Spinal cord (tissue), 10 donors: ENCODE measurements at places on chromosomes 2 and 18. TPM values are rescaled to one million over a fixed set of nuclear protein-coding genes. Genes with fewer than 3 reads are reported as not detected.
A peak's percentile ranks its signal among the peaks of the same experiment; 100 is the strongest.

DNA sequence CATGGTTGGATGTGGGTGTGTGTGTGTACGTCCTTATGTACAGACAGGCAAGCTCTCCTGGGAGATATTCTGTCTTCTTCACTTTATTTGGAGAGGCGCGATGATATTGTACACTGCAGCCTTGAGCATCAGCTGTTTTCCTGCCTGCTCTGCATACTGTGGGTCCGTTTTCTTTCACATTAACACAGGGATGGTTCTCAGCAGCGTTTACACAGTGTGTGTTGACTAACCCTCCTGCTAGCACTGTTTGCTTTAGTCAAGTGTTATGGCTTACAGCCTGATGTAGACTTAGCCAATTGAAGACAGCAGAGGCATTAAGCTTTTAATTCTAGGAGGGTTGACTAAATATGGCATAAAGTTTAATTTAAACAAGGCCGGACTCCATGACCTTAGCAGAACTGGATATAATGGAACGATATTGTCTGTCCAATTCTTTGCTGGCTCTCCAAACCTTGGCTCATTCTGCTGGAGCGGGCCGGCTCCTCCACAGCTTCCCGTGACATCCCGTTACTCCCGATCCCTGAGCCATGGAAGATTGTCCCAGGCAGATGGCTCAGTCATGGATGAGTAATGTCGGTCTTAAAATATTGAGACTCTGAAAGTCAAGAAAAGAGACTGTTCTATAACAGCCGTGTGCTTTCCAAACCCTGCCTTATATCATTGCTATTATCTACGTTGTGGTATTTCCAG lies 134.7 kb downstream of the TPGS2 start:
- peak overlapping the region; percentile 38 for H3K4me3 ChIP-seq
- H3K27ac ChIP-seq, result peak overlapping the region; percentile 94
- peaks cover 2% of the 10 kb centered on the region for H3K36me3 ChIP-seq
- no peaks in the 10 kb centered on the region for H3K27me3 ChIP-seq
- no peak for DNase-seq

The KIF3C gene
- 26.2 TPM for total RNA-seq

The MPP4 gene
- total RNA-seq, result 0.22 TPM

DNA sequence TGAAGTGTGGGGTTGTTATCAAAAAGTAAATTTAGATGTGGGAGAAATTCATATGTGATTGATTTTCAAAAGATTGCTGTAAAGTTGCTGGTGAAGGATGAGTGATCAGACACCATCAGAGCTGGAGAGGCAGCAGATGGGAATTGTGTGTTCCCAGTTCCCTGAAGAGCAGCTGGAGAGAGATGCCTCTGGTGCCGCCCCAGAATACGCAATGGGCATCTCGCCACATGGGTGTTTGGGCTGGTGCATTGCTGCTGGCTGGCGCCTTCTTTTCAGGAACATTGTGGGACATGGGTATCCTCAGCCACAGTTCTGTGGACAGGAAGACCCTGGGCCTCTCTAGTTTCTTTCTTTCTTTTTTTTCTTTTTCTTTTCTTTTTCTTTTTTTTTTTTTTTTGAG lies 11.9 kb downstream of the ATG4B start:
- H3K27ac ChIP-seq, result no peak overlapping the region
- H3K27me3 ChIP-seq, result no peaks in the 10 kb centered on the region
- H3K4me3 ChIP-seq, result no peak overlapping the region
- peak; percentile 55 for DNase-seq
- peaks cover 31% of the 10 kb centered on the region for H3K36me3 ChIP-seq

DNA sequence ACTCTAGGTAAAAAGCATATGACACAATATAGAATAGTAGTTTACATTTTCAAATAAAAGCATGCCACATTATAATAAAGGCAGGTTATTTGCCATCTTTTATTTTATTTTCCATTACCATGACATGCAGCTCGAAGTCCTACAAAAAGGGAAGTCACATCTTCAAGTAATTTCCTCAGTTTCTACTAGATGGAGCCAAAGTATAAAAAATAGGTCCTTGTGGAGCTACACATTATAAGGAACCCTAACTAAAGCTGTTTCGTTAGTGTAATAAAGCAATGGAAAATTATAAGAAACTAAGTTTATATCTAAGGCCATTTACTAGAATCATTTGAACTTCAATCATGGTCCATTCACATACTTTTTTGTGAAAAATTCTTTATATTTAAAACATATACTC lies 674.5 kb downstream of the KCNJ3 start:
- no peak overlapping the region for H3K27ac ChIP-seq
- no peaks in the 10 kb centered on the region for H3K4me1 ChIP-seq
- H3K4me3 ChIP-seq, result no peak overlapping the region
- no peaks in the 10 kb centered on the region for H3K36me3 ChIP-seq
- H3K27me3 ChIP-seq, result no peaks in the 10 kb centered on the region

The SLC4A3 gene
- 18.7 TPM for total RNA-seq

DNA sequence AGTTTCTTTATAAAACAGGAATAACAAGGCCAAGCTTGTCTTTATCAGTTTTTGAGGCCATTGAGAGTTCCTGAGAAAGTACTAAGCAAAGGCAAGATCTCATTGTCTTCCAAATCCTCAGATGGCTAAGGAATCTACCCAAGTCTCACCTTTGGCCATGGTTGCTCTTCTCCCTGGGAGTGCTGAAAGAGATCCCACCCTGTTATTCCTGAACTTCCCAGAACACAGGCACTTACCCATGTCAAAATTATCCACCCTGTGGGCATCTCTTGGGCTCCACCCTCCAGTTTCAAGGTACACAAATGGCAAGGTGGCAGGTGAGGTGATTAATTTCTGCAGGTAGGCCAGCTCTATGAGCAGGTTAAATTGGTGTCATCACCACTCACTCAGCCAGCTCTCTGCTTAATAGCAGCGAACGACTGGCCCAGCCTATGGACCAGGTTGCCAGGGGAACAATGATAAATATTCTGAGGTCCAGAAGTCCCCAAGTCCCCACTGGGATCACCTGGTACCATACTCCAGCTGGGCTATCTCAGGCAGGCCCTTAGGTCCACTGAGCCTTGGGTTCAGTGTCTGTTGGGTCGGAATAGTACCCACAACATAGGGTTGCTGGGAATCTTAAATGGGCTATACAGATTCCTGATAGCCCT lies 2.3 kb upstream of the SPRED2 start:
- peaks cover 38% of the 10 kb centered on the region for H3K4me1 ChIP-seq
- H3K4me3 ChIP-seq, result no peak overlapping the region
- H3K27ac ChIP-seq, result peak overlapping the region; percentile 97
- H3K36me3 ChIP-seq, result no peaks in the 10 kb centered on the region
- DNase-seq, result no peak
- H3K27me3 ChIP-seq, result no peaks in the 10 kb centered on the region

DNA sequence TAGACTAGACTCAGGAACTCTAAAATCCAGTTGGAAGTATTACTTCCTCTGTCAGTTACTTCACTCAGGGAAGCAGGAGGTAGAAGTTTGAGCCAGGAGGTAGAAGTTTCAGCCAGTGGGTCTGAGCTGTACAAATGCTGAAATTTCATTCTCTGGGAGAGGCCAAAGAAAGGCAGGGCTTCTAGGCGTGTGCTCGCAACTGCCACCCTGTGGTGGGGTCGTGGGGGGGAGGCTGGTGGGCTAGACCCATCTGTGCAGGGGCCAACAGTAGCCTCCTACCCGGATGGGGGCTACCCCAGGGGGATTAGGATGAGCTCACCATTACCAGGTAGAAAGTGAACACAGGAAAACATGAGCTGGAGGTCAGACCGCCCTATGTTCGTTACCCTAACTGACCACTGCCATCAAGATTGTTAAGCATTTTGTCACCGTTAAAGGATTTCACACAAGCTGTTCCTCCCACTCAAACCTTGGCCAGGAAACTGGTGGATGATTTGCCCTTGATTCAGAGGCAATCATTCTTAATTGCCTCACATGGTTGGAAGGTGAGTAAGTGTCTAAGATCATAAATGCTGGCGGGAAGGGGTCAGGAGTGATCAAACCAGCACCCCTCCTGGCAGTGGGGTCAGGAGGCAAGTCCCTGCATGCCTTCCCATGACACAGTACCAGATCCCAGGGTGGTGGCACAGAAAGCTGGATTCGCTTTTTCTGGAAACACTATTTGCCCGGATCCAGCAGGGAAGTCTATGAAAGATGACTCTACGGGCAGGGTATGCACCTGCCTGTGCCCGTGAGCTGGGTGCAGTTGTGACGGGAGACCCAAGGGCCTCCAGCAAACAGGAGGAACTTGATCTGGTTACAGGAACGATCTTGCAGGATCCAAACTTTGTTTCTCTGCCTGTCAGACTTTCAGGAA lies 5.2 kb upstream of the FHL2 start:
- H3K27ac ChIP-seq, result no peak overlapping the region
- H3K4me1 ChIP-seq, result peaks cover 5% of the 10 kb centered on the region
- no peaks in the 10 kb centered on the region for H3K36me3 ChIP-seq
- H3K27me3 ChIP-seq, result peaks cover 10% of the 10 kb centered on the region
- no peak overlapping the region for H3K4me3 ChIP-seq

DNA sequence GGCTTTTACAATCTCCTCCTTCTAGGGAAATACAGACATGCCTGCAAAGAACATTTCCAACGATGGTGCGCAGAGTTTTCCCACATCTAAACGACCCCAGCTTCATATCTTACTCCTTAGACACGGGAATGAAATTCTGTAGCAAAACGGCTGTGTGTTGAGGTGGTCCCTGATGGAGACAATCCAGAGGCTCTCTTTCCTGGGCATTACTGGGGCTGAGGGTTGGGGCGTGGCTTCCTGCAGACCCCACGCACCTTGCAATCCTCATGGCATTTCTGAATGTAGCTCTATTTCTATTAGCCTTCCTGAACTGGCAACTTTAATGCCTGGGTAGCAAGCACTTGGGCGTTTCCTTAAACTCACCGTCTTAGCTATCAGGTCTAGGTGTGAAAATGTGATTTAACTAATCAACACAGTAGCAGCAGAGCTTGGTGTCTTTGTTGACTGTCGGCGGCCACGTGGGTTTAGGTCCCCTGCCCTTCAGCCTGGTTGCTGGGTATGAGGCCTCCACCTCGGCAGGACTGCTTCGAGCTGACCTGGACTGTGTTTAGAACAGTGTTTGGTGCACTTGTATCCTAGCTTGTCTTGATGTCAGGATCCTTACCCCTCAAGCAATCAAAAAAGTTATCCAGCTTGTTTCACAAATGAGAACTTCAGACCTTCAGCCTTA lies 242.8 kb downstream of the GBX2 start:
- no peak overlapping the region for H3K4me3 ChIP-seq
- DNase-seq, result no peak
- no peaks in the 10 kb centered on the region for H3K27me3 ChIP-seq

DNA sequence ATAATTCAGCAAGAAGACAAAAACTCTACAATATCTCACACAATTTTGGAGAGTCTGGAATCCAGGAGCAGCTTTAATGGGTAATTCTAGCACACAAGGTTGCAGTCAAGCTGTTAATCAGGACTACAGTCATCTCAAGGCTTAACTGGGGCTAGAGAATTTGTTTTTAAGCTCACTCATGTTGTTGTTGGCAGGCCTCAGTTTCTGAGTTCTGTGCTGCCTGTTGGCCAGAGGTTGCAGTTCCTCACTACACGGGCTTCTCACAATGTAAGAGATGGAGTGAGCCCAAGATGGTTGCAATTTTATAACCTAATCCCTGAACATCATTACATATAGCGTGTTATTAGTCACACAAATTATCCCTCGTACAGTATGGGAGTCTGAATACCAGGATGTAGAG lies 50.6 kb upstream of the TMEFF2 start:
- H3K27me3 ChIP-seq, result no peaks in the 10 kb centered on the region
- no peak overlapping the region for H3K4me3 ChIP-seq
- H3K4me1 ChIP-seq, result no peaks in the 10 kb centered on the region
- H3K36me3 ChIP-seq, result no peaks in the 10 kb centered on the region
- H3K27ac ChIP-seq, result no peak overlapping the region
- DNase-seq, result no peak

DNA sequence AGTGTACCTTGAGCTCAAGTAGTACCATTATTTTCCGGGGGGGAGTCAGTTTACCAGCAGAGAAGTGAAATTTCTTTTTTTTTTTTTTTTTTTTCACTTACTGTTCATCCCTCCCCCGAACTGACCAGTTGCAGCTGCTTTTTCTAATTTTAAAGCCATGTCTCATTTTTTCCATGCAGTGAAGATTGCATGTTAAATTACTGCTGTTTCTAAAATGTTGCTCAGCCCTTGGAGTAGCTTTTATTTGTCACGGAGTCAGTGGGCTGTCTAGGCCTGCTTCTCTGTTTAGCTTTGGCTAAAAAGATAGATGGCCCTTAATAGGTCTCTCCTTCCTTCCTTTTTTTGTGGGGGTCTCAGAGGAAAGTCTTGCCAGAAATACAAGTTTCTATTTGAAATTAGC lies 70.2 kb downstream of the NGEF start:
- DNase-seq, result no peak
- no peaks in the 10 kb centered on the region for H3K27me3 ChIP-seq
- no peak overlapping the region for H3K27ac ChIP-seq
- no peak overlapping the region for H3K4me3 ChIP-seq
